T-helper 2 cell (primary cell): ENCODE measurements at places on chromosomes 5 and 9.

DNA sequence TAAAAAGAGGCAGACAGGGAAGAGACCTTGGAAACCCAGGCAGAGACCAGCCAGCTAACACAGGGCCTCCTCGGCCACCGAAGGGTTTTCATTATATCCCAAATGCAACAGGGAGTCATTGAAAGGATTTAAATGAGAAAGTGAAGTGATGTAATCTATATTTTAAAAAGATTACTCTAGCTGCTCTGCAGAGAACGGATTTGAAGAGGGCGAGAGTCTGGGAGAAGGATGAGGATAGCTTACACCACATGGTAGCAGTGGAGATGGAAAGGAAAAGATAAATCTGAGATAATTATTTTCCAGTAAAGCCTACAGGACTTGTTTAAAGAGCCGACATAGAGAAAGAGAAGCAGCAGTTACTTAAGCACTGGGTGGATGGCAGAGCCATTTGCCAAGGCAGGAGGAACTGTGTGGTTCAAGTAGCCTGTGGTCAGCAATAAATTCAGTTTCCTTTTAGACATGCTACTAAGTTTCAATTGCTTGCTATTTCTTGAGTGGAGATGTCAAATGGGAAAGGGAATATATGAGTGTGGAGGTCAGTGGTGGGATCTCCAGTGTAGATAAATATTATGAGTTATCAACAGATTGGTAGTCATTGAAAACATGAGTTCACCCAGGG is 9.3 kb downstream of the FBN2 start:
- no peak for DNase-seq

- DNase-seq, result no peak
Measured at GRCh38 chr5:163574472-163575440, 69.3 kb downstream of the MAT2B start.

DNA sequence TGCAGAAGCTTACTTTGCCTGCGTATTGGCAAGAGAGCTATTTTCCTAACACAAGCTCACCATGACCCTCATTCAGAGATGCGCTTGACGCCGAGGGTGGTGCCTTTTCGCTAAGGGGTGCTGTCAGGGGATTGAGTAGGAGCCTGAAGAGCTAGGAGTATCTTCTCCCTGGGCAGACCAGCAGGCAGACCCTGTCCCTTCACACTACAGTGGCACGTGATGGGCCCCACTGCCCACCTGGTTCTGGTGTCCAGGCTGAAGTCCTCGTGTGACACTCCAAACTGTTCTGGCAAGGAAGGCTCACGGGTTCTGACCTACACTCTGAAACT is 198.3 kb downstream of the AUH start:
- DNase-seq, result no peak

DNA sequence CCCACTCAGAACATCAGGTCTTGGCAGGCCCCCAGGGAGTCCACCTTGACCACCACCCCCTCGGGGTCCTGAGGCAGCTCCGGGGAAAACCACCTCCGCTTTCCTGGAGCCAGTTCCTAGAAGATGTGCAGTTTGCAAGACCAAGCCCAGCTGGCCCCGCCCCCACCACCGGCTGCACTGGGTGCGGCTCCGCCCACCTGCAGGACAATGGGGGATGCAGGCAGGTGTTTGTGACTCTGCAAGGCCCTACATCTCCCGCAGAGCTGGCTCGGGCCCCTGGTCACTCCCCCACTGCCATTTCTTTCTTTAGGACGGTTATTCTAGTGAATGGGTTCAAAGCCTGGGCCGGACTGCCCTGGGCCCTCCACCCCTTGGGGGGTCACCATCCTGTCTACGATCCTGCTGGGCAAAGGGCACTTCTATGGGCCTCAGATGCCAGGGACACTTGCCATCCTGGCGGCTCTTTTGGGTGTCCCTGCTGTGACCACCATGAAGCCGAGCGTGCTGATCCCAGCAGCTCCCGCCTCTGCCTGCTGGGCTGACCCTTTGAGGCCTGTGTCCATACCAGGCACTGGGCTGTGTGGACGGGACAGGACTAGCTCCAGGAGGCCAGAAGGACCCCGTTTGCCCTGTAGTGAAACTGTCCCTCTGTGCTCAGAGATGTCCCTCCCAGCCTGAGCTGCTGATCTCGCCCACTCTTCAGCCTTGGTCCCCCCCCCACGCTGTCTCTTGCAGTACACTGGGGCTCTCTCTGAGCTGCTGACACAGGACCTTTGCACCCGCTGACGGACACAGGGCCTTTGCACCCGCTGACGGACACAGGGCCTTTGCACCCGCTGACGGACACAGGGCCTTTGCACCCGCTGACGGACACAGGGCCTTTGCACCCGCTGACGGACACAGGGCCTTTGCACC is 5.9 kb upstream of the NACC2 start:
- no peak for DNase-seq

GRCh38 chr9:27440888-27441740 is 83.0 kb upstream of the IFNK start:
- no peak for DNase-seq

GRCh38 chr9:127682351-127683136 is 24.2 kb upstream of the CFAP157 start:
- DNase-seq, result no peak

- DNase-seq, result peak; percentile 15
Measured at GRCh38 chr5:93240228-93240834, 340.7 kb downstream of the NR2F1-AS1 start.

- DNase-seq, result no peak
Measured at GRCh38 chr9:13567833-13568232, 288.3 kb upstream of the MPDZ start.

DNA sequence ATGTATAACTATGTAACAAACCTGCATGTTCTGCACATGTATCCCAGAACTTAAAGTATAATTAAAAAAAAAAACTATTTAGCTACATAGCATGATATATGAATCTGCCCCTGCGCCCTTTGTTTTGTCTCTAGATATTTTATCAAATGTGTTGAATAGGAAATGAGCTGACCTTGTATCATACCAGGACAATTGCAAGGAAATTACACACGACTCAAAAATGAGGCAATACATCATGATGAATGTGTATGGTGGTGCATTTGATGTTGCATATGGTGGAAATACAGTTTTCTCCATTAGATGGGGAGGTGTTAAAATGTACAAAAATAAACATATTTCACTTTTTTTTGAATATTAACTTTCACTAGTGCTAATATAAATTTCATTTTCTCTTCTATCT is 28.6 kb upstream of the CEP78 start:
- no peak for DNase-seq
